ENCODE measurements at places on chromosomes 3 and 15. TPM values are rescaled to one million over a fixed set of nuclear protein-coding genes. Genes with fewer than 3 reads are reported as not detected.

The MKRN3 gene
- not detected for total RNA-seq

DNA sequence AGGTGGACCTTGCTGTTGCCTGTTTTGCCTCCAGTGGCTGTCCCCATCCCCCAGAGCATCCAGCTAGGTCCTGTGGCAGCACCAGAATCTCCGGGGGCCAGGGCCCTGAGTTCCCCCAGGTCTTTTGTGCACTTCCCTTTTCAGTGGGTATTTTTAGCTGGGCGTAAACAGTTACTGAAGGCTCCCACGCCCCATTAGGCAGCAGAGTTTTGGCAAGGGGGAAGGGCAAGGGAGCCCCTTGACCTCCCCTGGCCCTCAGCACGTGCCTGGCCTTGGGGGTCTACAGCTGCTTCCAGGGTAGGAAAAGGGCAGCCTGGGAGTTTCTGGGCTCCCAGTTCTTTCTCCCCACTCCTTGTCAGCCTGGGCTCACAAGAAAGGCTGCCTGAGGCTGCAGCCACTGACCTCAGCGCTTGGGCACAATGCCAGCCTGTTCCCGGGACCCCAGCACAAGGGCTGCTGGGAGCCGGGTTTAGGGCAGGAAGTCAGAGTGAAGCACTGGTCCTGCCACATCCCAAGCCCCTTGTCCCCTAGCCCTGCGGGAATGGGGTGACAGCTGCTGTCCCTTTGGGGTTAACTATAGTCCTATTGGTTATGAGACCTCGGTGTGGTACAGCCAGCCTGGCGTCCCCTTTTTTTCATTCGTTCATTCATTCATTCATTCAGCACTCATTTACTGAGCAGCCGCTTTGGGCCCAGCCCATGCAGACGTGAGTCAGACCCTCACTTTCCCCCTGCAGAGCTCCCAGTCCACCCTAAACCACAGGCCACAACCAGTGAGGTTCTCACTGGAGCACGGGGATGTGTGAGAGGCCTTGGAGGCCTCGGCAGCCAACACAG lies 8.4 kb downstream of the CSK start:
- DNase-seq: no peak

DNA sequence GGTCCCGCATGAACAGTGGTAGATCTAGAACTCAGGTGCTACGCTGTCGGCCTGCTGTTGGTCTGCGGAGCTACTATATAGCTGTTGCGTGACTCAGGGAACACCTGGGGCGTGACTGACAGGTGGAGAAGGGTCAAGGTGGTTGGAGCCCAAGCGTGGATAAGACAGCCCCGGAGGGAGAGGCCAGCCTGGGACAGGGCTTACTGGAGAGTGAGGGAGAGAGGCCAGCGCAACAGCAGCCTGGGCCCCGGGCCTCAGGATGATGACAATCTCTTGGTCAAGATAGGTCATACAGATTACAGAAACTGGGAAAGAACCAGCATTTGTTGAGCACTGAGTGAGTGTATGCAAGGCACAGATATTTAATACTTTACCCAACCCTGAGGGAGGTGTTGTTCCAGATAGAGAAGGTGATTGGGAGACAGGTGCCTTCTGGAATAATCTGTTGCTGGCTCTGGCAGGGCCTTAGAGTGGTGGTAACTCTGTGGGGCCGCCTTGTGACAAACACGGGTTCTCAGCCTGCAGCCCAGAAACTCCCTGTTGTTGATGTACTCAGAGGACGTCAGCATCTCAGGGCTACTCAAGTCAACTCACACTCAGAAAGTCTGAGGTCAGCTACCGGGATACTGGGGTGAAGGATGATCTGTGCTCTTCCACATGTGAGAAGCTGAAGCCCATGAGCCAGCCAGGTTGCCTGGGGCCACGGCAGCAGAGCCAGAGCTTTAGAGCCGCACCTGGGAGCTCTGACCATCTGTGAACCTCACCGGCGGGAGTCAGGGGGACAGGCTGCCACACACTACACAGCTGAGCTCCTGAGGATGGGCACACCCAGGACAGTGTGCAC lies 265.4 kb upstream of the HES1 start:
- DNase-seq: no peak

The PTX3 gene
- 12.9 TPM for total RNA-seq

DNA sequence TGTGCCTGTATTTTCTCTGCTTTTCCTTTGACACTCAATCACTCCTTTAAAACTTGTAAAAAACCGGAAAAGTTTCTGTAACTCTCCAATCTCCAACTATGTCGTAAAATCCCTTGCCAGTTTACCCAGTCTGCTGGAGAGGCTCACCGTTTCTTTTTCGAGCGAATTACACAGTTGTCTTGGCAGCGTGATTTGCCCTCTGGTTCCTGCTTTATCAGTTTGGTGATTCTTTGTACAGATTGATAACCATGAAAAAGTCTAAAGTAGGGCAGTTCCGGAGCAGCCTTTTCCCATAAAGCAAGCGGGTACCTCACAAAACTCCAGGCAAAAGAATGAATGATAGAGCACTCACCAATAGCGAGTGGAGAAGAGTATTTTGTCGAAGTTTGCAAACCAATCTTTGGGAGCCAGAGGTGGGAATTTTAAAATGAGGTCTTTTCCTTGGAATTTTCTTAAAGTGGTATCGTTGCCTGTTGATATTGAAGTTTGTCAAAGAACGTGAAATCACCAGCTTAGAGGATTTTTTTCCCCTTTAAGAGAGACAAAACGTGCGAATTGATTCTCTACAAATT lies at the start of gene TTC23:
Gene TTC23 (minus strand): TSS at position 312 of the 572 bp plus-strand sequence. CDS start 20,869 bp downstream, outside the sequence.
- no peak for DNase-seq

Measured in posterior vena cava (tissue), 2 donors.